NCI-H226 (cell line): ENCODE measurements at places on chromosomes 7 and 10.

GRCh38 chr10:21959998-21960397 lies 43.5 kb downstream of the DNAJC1 start:
- no peak for DNase-seq

DNA sequence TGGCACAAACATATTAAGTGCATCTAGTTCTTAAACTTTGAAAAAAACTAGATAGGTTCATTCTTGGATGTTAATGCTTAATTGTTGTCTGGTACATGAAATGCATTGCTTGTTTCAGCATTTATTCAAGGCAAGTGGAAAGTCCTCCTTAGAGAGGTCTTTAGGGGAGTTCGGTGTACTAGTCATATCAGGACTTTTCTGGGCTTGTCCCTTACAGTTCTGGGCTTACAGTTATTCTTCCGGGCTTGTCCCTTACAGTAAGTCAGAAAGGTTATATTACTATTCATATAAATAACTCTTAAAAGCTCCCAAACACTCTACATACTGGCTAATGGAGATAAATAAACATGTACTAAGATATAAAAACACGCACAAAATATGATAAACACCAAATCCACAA lies 61.6 kb upstream of the MRLN start:
- no peak for DNase-seq

DNA sequence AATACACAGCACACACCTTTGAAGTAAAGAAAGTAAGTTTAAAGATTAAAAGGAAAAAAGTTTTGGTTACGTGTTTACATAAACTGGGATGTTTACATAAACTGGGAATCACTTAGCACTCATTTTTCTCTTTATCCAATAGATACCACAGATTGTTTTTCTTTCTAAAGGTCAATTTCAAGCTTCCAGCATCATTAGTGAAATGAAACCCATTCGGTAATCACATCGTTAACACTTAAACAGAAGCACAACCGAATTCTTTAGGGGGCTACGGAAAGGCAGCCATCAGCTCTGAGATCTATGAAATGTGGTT lies 1.1 kb downstream of the ODAD2 start:
- no peak for DNase-seq

DNA sequence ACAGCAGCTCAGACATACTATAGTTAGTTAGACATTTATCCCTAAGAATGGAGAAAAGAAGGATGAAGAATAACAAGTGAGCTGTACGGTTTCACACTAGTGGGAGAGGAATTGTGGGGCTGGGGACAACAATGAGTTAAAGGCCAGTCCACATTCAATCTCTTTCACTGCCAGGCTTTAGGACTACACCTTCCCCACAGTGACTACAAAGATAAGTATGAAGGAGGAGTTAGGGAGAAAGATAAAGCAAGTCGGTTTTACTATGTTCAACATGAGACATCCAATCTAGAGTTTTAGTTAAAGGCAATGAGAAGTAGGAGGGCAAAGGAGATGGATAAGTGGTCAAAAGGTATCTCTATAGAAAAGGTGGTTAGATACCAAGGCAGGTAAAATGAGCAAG lies 16.3 kb downstream of the ARHGAP12 start:
- peak; percentile 75 for DNase-seq

DNA sequence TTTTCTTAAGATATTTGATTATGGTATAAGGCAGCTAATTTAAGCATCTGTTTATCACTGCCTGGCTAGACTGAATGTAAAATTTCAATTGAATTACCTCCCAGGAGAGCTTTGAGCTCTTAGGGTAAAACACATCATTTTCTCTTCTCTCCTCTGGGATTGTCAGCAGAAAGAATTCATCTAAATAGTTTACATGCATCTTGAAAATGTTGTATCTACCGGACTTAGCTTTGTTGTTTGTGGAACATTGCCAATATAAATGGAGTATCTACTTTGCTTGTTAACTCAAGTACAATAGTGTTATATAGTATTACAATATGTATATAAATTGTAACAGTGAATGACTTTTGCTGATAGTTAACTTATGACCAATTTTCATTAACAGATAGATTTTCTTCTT lies 73.3 kb downstream of the TAF3 start:
- DNase-seq = no peak

DNA sequence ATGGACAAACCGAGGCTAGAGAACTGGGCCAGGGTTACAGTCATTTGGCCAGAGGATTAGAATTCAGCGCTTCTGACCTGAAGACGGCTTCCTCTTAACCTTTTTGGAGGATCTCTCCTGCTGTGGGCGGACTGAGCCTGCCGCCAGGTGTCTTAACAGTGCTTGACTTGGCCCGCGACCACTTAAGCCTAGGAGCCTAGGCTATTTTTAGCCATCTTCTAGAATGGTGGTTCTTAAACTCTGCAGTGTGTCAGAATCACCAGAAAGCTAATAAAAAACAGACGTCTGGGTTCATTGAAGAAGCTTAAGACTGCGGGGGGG lies 722 bp downstream of the MDH2 start:
- DNase-seq = no peak

DNA sequence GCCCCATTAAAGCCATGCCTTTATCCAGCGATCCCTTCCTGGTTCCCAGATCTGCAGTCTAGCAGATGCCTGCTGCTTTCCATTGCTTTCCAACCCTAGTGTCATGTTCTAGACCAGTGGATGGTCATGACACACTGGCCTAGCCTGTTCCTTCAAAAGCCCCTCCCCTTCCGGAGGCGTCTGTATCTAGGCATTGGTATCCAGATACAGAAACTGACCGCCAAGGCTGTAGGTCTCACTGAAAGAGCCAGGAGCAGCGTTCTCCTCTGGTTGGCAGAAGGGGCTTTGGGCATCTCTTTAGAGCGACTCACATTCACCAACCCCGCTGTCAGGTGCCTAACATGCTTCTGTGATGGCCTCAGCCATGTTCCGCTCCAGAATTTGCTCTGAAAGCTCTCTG lies 22.6 kb downstream of the JCAD start:
- DNase-seq = no peak

DNA sequence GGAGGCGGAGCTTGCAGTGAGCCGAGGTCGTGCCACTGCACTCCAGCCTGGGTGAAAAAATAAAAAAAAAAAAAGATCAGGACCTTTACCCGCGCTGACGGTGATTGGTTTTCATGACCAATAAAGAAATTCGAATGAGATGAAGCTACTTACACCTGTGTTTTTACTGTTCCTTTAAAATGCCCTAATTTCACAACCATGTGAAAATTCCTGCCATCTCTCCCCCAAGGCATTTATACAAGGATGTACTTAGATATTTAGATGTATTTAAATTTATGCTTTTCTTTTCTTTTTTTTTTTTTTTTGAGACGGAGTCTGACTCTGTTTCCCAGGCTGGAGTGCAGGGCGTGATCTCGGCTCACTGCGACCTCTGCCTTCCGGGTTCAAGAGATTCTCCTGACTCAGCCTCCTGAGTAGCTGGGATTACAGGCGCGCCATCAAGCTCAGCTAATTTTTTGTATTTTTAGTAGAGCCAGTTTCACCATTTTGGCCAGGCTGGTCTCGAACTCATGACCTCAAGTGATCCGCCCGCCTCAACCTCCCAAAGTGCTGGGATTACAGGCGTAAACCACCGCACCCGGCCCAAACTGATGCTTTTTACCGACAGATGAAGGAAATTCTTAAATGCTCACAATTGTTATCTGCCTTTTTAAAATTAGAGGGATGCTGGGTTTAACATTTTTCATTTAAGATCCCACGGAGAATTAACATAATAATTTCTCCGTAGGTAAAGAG lies 3.1 kb upstream of the PHYH start:
- no peak for DNase-seq

DNA sequence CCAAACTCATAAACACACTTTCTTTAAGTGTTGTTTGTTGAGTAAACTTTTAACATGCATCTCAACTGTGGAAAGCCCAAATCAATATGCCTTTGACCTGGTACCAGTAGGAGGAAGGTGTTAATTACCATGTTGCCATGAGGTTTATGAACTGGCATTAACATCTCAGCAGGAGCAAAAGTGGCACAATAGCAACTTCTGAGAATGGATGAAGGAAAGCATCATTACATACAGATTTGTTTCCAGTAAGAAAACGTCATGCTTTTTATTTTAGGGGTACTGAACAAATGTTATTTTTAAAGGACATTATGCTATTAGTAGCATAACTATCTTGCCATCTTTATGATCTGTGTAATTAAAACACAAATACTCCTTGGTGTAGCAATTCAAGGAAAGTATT lies 51.1 kb downstream of the ARMC3 start:
- no peak for DNase-seq

DNA sequence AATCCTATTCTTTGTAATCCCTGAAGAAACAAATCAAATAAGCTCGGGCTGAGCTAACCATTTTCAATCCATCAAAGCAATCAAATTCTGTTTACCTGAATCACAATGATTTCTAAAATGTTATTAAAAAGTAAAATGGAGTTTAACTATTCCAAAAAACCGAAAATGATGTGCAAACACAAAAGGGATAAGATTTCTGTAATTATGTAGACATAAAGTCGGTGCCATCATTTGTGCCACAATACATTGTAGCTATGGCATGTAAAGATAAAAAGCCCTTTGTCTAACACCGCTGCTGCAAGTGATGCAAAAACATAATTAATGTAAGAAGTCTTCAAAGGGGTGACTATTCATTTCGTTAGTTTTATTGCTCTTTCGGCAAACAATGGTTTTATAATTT lies 125.1 kb upstream of the FAM204A start:
- no peak for DNase-seq

DNA sequence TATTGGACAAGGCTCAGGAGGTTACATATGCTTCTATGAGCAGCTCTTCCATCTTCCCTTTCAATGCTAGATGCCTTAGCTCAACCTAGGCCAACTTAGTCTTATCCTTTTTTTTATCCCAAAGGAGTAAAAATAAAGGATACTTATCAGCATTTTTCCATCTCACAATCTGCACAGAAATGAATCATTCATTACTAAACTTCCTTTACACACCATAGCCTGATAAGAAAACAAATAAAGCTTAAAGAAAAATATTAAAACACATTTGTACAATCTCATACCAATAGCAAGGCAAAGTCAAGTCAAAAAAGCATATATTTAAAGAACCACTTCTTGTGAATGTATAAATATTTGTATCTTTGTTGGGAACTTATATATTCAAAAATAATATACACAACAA lies 407.4 kb downstream of the GRM8 start:
- DNase-seq = no peak

GRCh38 chr7:112855227-112855626 lies 65.0 kb upstream of the TMEM168 start:
- no peak for DNase-seq

GRCh38 chr10:43953672-43954071 lies 305.0 kb upstream of the ZNF32 start:
- DNase-seq = no peak

DNA sequence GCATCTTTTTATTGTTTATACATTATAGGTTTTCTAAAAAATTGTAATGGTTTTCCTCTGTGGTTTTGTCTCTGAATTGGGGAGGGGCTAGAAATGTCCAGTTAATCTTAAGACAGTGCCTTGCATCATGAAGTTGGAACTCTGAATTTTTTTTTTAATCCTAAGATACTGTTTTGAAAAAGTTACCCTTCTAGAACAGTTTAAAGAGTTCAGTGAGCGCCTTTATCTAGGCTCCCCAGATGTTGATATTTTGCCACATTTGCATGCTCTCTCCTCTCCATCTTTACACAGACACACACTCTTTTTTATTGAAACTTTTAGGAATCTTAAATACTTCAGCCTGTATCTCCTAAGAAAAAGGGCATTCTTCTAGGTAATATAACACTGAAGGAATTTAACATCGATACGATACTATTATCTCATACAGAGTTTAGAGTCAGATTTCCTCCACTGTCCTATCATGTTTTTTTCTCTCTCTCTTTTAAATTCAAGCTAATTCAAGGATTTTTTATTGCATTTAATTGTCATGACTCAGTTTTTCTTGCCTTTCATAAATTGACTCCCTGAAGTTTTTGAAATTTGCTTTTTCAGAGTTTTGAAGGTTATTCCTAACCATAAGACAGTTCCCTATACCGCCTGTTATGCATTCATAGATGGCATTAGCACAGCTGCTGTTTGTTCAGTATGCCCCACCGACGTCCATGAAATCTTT lies 31.5 kb downstream of the PRKAR2B start:
- DNase-seq = no peak

GRCh38 chr10:116469437-116469836 lies 41.8 kb downstream of the PNLIPRP3 start:
- DNase-seq = peak; percentile 7

- DNase-seq = no peak
These were observed 57.7 kb upstream of the PPP2R2D start for GRCh38 chr10:131843089-131843595.

GRCh38 chr10:22976534-22976933 lies 48.7 kb downstream of the ARMC3 start:
- DNase-seq = no peak

GRCh38 chr7:143514995-143515735 lies 37.5 kb downstream of the TAS2R41 start:
- DNase-seq = no peak
